Sciatic nerve (tissue), 2 donors: ENCODE measurements at places on chromosomes 16 and 17. TPM values are rescaled to one million over a fixed set of nuclear protein-coding genes. Genes with fewer than 3 reads are reported as not detected.

GRCh38 chr17:11825572-11826209, 171.6 kb downstream of the ZNF18 start:
- no peak for DNase-seq

DNA sequence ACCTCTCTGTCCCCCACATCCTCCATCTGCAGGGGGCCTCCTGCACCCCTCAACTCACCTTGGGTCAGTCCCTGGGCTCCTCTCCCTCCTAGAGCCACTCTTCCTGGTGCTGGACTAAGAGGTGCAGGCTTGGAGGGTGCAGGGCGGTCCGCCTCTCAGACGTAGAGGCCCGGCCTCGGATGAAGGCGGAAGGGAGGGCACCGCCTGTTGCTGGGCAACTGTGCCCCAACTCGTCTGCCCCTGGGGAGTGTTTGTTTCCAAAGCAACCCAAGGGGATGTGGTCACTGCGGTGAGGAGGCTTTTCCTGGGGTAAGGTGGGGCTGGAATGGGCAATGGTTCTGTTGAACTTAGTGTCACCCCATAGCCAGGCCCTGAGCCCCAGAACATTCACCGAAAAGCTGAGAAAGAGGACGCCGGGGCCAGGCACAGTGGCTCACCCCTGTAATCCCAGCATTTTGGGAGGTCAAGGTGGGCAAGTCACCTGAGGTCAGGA, at the start of gene C16orf54:
TSS of gene C16orf54 (minus strand) at position 138 of the 493 bp plus-strand sequence. CDS start 1,039 bp downstream, outside the sequence.
- DNase-seq, result peak; percentile 72

DNA sequence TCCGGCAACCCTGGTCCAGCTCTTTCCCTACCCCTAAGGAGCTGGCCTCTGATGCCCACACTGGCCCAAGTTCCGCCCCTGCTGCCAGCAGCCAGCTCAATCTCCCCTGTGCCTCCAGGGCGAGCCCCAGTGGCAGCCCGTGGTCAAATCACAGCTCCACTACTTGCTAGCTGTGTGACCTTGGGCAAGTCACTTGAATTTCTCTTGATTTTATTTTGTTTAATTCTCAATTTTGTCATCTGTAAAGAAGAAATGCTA, 10.3 kb downstream of the CASKIN2 start:
- DNase-seq, result no peak

- no peak for DNase-seq
Measured at GRCh38 chr17:63525190-63525946, 2.2 kb downstream of the KCNH6 start.

KRTAP3-1 gene
- not detected for total RNA-seq

KRT24 gene
- 0.53 TPM for total RNA-seq

DNA sequence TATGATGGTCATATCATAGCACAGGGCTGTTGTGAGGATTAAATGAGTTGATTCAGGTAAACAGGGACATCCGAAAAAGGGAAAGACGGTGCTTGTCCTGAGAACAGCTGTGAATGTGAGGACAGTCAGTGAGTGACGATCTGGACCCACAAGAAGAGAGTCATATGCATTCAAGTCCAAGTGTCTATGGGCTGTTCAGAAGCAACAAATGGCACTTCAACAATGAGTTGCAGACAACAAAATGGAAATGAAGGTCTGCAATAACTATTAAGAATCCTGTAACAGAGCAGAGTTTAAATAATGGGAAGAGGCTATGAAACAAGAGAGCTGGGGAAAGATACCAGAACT, 100.3 kb downstream of the ADCY9 start:
- no peak for DNase-seq

DNA sequence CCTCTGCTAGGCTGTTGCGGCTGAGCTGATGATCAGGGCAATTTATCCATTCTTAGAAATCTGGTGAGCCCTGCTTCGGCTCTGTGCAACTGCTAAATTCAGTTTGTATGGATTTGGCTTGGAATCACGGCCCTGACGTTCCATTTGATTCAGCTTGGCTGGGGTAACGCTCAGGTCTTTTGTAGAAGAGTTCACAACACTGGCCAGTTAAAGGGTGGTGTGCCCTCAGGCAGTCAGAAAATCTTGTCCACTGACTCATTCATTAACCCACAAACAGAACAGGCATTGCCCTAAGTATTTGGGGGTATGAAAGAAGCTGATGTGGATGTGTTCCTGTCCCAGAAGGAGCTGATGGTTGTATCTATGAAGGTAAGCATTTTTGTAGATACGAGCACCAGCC, 53.9 kb downstream of the GNAO1 start:
- DNase-seq, result no peak
